ENCODE measurements at places on chromosomes 5 and 9.

DNA sequence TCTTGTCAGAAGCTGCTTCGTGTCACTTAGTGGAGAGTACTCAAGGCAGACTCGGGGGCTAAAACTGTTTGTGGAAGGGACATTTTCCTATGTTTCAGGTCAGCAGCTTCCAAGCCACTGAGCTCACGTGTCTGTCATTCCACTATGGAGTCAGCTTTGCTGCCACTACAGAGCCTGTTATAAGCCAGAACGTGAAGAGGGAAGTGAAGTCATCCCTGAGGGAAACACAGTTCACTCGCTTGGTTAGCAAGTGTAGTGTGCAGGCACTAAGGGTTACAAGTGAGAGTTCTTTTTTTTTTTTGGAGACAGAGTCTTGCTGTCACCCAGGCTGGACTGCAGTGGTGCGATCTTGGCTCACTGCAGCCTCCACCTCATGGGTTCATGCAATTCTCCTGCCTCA is 24.5 kb upstream of the LTC4S start:
- no peak for DNase-seq

DNA sequence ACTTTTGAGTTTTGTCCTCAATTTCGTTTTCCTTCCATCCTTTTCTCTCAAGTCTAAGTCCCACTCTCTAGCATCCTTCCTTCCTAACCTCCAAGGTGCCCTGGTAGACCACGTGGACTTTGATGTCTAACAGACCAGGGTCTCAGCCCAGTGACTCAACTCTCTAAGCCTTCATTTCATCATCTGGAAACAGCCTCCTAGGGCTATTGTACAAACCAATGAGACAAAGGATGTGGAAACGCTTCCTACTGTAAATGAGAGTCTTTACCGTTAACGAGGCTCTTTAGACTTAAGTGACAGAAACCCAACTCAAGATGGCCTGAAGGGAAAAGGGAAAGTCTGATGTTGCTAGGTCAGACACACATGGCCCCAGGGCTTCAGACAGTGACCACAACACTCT is 49.2 kb upstream of the CPLX2 start:
- no peak for DNase-seq

DNA sequence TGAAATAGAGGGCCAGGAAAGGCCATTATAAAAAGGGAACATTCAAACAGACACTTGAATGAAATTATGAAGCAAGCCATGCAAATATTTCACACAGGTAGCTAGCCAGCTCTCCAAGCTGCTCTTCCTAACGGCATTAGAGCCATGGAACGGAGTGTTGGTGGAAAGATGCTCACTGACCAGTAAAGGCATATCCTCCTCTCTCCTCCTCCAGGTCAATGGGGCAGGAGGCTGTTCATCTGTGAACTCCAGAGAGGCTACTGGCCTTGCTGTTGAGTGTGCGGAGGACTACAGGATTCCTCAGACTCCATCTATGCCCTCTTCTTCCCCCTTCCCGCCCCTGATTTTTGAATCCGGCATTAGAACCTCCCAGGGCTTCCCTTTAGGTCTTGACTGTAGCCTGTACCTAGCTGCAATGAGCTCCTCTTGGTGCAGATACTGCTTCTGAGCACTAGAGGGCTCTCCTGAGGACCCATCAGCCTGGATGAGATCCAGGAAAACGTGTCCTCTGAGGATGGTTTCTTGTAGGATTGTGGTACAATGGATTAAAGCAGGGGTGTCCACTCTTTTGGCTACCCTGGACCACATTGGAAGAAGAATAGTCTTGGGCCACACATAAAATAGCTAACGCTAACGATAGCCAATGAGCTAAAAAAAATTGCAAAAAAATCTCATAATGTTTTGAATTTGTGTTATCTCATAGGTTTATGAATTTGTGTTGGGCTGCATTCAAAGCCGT is 162.2 kb downstream of the SREK1 start:
- no peak for DNase-seq

GRCh38 chr5:54671681-54672080 is 154.1 kb downstream of the SNX18 start:
- DNase-seq, result no peak

DNA sequence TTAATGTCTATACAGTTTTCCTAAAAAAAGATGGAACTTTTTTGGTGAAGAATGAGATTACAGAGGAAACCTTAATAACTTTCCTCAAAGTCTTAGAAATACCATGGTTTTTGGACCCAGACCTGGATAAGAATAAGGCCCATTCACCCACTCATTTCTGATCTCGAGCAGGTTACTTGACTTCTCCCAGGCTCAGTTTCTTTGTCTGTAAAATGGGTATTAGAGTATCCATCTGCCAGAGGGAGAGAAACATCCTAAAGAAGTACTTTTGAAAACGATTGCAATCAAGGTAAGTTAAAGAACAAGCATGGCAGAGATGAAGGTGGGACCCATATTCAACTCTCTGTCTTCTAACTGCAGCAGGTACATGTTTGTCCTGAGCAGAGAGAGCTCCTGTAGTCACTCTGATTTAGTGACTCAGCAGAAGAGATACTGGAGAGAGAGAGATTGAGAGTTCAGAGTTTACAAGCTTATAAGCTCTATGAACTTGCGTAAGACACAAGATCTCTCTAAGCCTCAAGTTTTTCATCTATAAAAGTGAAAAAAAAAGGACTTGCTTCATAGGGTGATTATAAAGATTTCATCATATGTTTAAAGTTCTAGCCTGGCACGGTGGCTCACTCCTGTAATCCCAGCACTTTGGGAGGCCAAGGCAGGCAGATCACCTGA is 379.4 kb upstream of the SGCD start:
- DNase-seq, result no peak

DNA sequence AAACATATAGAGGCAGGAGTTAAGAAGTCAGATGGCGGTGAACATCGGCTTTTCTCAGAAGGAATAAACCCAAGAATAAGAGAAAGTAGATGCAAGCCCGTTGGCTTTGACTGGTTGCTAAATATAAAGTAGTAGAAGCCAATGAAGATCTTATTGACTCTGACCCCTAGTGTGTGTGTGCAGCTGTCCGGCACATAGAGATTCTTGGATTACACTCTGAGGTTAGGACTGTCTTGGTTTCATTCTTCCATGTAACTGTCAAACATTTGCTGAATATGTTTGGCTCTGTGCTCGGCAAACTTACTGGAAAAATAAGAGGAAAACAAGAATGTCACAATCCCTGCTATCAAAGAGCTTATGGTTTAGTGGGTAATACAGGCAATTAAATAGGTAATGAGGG is 54.9 kb downstream of the ASTN2 start:
- no peak for DNase-seq

DNA sequence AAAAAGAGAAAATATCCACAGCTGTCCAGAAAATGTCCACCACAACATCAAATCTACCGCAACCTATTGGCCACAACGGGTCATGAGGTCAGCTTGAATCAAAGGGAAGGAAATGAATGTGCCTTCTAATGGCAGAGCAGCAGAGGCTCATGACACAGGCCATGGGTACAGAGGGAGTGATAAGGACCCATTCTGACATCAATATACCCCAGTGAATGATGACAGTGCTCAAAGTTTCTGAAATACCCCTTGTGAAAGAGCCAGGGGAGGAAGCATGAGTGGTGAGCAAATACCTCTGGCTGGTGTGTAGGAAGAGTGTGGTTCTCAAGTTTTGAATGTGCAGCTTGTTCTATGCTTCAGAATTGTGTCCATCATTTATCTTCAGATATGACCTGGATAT is 348.2 kb downstream of the IRX1 start:
- DNase-seq, result no peak

- no peak for DNase-seq
Measured at GRCh38 chr5:107072967-107073366, 597.8 kb downstream of the EFNA5 start.

GRCh38 chr5:126450346-126450745 is 27.1 kb downstream of the GRAMD2B start:
- no peak for DNase-seq

- no peak for DNase-seq
Measured at GRCh38 chr5:6125781-6126180, 252.6 kb downstream of the MED10 start.

DNA sequence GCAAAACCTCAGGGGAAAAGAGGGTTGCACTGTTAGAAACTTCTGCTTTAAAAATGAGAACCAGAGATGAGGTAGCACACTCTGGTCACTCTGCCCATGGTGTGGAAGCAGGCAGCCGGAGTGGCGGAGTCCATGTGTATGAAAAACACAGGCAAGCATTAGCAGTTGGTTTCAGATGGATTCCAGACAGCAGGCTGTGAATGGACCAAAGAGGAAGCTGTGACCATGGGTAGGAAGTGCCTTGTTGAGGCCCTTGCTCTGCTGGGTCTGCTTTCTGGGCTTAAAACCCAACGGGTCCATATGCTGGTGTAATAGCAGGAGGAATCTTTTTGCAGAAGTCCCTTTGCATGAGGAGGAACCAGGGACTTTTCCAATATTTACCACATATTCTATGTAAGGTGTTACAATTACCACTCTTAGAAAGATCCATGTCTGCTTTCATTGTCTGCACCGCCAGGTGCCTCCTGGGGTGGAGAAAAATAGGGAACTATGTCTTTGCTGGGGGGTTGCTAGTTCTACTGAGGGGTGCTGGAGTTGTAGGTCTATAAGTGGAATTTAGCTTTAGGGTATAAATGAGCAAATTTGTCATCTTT is 77.0 kb downstream of the ANKRD55 start:
- DNase-seq, result no peak

GRCh38 chr5:72243706-72244105 is 76.3 kb downstream of the MRPS27 start:
- DNase-seq, result no peak

DNA sequence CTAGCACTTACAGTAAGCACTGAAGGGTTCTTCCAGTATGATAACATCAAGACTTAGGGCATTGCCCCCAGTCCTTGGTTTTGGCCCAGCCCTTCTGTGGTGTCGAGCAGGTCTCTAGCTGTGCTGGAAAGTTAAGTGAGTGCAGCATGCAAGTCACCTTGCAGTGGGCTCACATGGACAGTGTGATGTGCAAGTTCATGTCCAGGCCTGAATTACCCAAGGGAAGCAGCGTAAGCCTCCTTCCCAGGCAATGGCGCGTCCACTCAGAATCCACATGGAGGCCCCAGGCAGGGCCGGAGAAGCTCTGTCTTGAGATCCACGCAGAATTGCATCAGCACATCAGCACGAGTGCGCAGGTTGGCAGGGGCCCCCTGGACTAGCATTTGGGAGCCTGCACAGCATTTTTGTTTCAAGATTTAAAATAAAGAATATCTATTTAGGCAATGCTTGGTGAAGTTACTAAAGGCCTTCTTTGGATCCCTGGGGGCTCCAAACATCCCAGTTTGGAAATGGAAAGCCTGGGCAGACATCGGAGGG is 108.4 kb upstream of the ALDH1B1 start:
- DNase-seq, result no peak

- no peak for DNase-seq
Measured at GRCh38 chr5:175614223-175614815, 43.6 kb upstream of the HRH2 start.

DNA sequence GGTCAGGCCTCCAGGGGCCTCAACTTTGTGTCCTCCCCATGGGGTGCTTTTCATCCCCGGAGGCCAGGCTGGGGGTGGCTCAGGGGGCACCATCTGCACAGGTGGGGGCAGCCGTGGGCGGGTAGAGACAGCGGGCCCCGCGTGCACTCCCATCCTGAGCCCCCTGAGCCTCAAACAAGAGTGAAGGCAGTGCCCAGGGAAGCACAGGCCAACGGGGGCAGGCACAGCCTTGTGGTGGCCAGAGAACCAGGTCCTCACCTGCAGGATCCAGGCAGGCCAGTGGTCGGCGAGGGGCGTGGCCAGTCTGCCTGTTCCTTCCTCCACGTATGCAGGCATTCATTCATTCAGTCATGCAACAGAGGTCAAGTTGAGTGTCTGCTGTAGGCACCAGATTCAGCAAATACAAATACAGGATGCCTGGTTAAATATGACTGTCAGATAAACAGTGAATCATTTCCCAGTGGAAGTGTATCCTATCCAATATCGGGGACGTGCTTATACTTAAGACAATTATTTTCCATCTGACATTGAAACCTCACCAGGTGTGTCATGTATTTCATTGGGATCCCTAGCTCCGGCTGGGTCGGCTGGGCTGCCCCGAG is 22.3 kb downstream of the KCNT1 start:
- DNase-seq, result no peak

Measured in esophagus squamous epithelium (tissue), 5 donors.